Activated T-helper 17 cell treated with anti-CD3 and anti-CD28 coated beads, Interleukin-2, amount 50 U/mL, for 72 hours (primary cell): ENCODE measurements at places on chromosomes 3 and 15. TPM values are rescaled to one million over a fixed set of nuclear protein-coding genes. Genes with fewer than 3 reads are reported as not detected.

DNA sequence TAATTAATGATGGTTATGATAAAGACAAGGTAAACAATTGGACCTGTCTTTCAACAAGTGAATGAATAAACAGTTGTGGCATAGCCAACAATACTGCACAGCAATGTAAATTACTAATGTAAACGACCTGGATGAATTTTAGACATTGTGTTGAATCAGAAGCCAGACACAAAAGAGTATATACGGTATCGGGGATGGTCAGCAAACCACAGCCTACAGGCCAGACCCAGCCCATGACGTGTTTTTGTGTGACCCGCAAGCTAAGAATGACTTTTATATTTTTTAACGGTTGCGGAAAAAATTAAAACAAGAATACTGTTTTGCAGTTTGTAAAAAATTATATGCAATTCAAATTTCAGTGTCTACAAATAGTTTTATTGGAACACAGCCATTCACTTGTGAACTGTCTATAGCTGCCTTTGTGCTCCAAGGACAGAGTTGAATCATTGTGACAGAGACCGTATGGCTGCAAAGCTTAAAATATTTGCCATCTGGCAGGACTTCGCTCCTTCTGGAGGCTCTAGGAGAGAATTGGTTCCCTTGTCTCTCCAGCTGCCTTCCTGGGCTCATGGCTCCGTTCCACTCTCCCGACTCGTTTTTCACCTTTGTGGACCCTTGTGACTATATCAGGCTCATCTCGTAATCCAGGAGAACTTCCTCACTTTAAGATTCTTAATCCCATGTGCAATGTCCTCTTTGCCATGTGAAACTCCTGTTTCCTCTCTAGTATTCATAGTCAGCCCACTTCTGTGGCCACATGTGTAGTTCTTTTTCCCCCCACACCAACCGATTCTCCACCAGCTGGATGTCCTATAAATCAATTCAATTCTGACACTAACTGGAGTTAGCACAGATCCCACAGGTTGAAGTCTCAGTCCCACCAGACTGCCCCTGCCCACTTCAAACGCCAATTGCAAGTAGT lies 72.7 kb downstream of the CMTM8 start:
- ATAC-seq, result no peak

GRCh38 chr3:187165144-187165543 lies 25.8 kb upstream of the RPL39L start:
- ATAC-seq, result peak; percentile 50

- no peak for ATAC-seq
Measured at GRCh38 chr15:75531041-75531450, 48.1 kb downstream of the PTPN9 start.

DNA sequence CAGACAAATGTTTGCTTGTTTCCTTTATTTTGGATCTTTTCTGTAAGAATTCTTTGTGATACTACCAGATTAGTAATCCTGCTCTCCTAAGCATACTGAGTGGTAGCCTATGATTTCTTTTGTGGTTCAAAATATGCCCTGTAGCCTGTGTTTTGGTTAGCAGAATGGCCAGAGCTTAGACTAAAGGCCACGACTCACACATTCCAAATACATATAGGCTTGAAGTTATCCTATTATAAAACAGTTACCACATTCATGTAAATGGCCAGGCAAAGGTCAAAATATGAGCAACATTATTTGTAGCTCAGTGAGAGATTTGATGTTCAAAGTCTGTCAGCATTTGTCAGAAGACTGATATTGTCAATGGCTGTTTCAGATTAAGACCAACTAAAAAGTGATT lies 84.5 kb downstream of the MITF start:
- no peak for ATAC-seq

- no peak for ATAC-seq
Measured at GRCh38 chr15:38054488-38054887, 120.0 kb downstream of the TMCO5A start.

Gene MAGEL2
- not detected for total RNA-seq

Gene WNT5A
- not detected for total RNA-seq
